ENCODE measurements at places on chromosomes 6 and 20. TPM values are rescaled to one million over a fixed set of nuclear protein-coding genes. Genes with fewer than 3 reads are reported as not detected.

TREM1 gene
- not detected for total RNA-seq

DNA sequence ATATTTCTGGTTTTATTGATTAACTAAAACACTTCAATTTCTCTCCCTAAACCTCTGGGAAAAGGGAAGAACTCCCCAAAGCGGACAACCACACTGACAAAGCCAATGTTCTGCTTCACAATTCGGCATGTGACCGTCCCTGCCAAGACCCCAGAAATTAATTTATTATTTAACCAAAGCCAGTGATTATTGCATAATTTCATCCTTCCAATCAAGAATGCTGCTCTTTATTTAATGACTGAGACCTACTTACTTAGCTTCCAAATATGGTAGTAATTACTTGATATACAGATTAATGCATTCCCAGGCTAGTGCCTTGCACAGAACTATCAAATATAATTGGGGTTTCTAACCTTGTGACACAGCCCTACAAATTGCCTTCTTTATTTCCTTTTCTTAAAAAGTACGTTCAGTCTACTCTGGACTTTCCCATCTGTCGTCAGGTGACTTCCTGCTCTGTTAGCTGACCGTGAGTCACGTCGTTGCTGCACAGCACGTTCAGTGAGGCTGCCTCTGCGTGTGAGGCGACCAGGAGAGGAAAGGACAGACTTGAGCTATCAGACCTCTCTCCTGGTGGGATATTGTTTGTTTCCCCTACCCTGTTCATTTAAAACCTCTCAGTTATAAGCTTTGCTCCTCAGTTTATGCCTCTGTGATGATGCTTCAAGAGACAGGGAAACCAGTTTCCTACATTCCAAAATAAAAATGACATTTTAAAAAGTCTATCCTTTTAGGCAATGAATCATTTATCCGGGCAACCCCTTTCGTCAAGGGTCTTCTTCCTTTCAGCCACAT lies 55.7 kb upstream of the TNFAIP3 start:
- peaks cover 38% of the 10 kb centered on the region for H3K4me1 ChIP-seq
- no peaks in the 10 kb centered on the region for H3K27me3 ChIP-seq
- H3K4me3 ChIP-seq = peak overlapping the region; percentile 16
- H3K27ac ChIP-seq = peak overlapping the region; percentile 74

DNA sequence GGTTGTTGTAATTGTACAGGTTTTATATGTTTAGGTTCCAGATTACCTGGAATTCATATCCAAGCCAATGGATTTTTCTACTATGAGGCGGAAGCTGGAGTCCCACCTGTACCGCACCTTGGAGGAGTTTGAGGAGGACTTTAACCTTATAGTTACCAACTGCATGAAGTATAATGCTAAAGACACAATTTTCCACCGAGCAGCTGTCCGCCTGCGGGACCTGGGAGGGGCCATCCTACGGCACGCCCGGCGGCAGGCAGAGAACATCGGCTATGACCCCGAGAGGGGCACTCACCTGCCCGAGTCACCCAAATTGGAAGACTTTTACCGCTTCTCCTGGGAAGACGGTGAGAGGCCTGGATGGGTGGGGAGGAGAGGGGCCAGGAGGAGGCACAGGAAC lies 13.6 kb downstream of the BRPF3 start:
- DNase-seq = no peak
- peaks cover 4% of the 10 kb centered on the region for H3K4me1 ChIP-seq
- peaks cover 5% of the 10 kb centered on the region for H3K27me3 ChIP-seq
- no peak overlapping the region for H3K4me3 ChIP-seq
- H3K36me3 ChIP-seq = peaks cover 64% of the 10 kb centered on the region
- H3K27ac ChIP-seq = no peak overlapping the region

DNA sequence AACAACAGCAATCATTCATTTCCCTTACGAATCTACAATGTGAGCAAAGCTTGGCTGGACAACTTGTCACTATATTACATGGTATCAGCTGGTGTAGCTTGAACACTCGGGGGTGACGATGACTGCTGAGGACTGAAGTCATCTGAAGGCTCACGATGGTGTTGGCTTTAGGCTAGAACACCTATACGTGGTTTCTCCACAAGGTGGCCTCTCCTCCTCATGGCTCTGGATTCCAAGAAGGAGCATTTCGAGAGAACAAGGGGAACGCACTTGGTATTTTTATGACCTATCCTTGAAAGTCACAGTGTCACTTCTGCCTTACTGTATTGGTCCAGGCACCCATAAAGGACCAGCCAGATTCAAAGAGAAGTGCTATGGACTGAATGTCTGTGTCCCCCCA lies 37.5 kb upstream of the ADGRF1 start:
- H3K27me3 ChIP-seq = no peaks in the 10 kb centered on the region
- no peak overlapping the region for H3K4me3 ChIP-seq
- no peak for DNase-seq
- no peaks in the 10 kb centered on the region for H3K36me3 ChIP-seq
- no peaks in the 10 kb centered on the region for H3K4me1 ChIP-seq

GRCh38 chr20:1292620-1293019 lies 26.5 kb downstream of the SNPH start:
- peaks cover 5% of the 10 kb centered on the region for H3K4me1 ChIP-seq
- no peak overlapping the region for H3K27ac ChIP-seq
- H3K27me3 ChIP-seq = no peaks in the 10 kb centered on the region
- H3K36me3 ChIP-seq = no peaks in the 10 kb centered on the region

GRCh38 chr6:41306187-41306854 lies 19.8 kb upstream of the TREM1 start:
- H3K27me3 ChIP-seq = peaks cover 53% of the 10 kb centered on the region
- H3K4me1 ChIP-seq = peaks cover 3% of the 10 kb centered on the region
- H3K27ac ChIP-seq = no peak overlapping the region

DNA sequence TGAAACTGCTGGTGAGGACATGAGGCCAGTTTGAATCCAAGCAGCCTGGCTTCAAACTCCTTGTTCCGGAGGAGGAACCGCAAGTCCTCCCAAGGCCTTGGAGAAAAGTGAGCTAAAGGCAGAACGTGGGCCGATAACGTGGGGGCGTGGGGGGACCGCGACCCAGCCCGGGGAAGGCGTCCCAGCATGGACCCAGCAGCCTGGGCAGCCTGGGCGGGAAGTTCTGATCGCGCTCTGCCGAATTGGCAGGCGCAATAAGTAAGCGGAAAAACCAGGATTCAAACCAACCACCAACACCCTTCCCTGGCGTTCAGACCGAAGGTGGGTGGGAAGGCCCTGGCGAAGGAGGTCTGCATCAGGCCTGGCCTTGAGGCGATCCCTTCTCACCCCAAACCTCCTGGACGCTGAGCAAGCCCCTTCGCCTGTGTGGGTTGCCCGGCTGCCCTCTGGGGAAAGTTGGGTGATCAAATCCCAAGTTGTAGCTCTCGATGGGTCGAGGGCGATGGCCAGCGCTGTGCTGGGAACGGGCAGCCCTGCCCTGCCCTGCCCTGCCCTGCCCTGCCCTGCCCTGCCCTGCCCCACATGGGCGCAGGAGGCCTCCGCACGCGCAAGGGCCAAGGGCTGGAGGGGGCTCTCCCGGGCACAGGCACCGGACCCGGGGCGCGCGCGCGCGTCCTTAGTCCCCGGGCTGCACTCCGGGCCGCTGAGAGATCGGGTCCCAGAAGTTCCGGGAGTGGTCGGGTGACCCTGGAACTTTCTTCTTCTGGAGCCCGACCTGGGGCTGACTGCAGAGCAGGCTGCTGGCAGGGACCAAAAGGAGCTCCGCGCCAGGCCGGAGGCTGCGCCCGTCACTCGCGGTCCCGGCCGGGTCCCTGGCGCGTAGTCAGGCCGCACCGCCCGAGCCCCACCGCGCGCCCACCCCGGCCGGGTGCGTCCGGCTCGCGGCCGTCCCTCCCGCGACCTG lies 637 bp upstream of the SLC22A3 start:
- no peaks in the 10 kb centered on the region for H3K36me3 ChIP-seq
- no peak overlapping the region for H3K27ac ChIP-seq
- peaks cover 52% of the 10 kb centered on the region for H3K27me3 ChIP-seq
- DNase-seq = no peak

- H3K36me3 ChIP-seq = no peaks in the 10 kb centered on the region
- H3K4me1 ChIP-seq = peaks cover 21% of the 10 kb centered on the region
- H3K4me3 ChIP-seq = no peak overlapping the region
Measured at GRCh38 chr6:30761791-30762429, 17.6 kb upstream of the IER3 start.

DNA sequence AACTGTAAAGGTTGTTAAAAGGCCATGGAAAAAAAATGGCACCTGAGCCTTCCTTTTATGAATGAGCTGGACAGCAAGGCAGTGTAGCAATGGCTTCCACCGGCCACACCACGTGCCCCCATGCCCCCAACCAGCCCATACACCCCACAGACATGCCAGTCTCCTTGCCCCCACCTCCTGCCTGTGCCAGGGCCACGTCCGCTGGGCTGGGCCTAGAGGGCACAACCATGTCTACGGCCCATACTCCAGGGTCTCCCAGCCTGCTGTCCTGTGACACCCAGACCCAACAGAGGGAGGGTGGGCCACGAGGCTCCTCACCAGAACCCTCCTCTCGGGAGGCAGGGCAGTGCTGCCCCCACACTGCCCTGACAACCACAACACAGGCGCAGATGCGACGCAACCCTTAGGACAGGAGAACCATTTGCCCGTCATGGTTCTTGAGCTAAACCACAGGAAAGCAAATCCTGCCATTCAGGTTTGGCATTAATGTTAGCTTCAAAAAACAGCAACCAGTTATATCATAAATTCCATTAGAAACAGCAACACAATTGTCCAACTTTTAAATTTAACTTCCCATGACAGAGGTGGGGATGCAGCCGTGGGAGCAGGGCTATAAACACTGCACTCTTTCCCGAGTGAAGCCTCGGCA lies 50.7 kb downstream of the TAF4 start:
- no peak overlapping the region for H3K27ac ChIP-seq
- H3K36me3 ChIP-seq = peaks cover 8% of the 10 kb centered on the region
- DNase-seq = no peak
- no peak overlapping the region for H3K4me3 ChIP-seq

KCNQ2 gene
- total RNA-seq = not detected

DNA sequence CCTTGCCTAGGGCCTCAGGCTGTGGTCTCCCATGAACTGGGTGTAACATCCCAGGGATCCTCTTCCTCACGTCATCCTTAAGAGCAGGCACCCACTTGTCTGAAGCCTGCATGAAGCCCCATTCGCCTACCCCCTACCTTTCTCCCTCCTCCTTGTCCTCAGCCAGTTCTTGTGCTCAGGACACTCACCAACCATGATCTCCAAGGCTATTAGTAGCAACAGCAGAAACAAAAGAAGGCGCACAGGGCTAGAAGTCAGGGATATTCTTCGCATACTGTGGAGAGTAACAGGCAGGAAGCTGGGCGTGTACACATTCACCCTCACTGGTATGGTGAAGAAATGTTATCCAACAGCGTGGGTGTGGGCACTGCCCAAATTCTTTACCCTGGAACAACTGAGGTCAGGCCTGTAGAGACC lies 7.3 kb downstream of the RAET1E start:
- H3K4me3 ChIP-seq = no peak overlapping the region
- peaks cover 39% of the 10 kb centered on the region for H3K4me1 ChIP-seq
- no peaks in the 10 kb centered on the region for H3K36me3 ChIP-seq
- no peak for DNase-seq
- H3K27ac ChIP-seq = no peak overlapping the region

DNA sequence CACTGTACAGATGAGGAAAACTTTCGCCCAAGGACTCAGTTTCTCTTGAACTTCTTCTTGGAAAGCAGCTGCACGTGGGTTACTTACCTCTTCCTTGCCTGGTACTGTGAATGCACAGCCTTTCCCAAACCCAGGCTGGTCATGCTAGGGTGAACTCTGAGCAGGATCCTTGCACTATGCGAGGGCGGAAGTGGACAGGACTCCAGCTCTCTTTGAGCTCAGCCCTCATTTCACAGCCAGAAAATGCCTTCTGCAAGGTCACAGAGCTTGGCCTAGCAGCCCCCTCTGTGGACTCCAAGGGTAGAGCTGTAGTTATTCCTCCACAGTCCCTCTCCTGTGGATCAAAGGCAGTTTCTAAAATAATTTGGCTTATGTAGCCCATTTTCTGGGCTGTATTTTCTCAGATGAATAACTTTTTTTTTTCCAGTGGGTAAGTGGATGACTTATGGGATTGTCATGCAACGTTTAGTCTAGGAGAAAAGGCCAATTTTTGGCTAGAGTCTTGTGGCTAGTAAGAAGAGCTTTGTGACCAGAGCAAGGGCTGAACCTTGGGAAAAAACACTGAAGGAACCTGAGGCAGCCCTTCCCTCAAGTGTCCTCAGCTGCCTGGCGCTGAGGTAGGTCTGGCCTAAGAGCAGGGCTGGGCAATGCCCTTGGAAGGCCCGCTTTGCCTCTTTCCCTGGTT lies 172.7 kb downstream of the SCP2D1 start:
- H3K27me3 ChIP-seq = no peaks in the 10 kb centered on the region
- H3K4me3 ChIP-seq = no peak overlapping the region
- no peaks in the 10 kb centered on the region for H3K36me3 ChIP-seq
- no peak overlapping the region for H3K27ac ChIP-seq

DNA sequence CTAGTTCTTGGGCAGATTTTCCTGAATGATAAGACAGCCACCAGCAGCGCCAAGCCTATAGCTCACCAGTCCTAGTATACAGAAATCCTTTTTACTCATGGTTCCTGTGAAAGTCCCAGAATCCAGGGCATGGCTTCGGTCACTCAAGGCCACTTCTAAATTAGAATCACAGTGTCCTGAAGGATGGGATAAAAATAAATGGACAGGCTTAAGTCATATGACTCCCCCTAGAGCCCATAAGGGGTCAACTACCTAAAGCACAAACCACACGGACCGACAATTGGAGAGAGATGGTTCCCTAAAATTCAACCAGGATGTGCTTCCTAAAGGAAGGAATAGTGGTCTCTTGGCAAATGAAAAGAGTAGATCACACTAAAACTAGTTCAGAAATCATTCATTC lies 404.1 kb upstream of the PLCB4 start:
- no peak overlapping the region for H3K4me3 ChIP-seq
- no peaks in the 10 kb centered on the region for H3K4me1 ChIP-seq
- no peak for DNase-seq
- H3K27ac ChIP-seq = no peak overlapping the region
- H3K27me3 ChIP-seq = no peaks in the 10 kb centered on the region

DNA sequence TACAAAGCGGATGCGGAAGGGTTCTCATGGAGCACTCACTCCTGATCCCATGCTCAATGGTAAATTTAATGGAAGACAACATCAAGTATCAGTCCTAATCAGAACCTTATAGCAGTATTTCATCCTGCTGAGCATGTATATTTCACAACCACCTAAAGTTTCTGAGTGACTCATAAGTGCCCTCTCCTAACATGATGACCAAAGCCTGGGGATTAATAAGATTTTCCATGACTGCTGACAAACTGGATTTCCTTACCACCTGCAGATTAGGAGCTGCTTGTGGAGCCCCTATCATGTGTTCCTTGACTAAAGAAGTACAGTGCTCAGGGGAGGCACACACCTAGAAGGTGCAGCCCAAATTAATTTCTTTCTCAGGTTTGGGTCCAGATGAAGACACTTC lies 112.8 kb downstream of the INSM1 start:
- H3K27ac ChIP-seq = no peak overlapping the region
- no peak overlapping the region for H3K4me3 ChIP-seq
- no peaks in the 10 kb centered on the region for H3K27me3 ChIP-seq
- no peak for DNase-seq
- H3K4me1 ChIP-seq = no peaks in the 10 kb centered on the region

GRCh38 chr6:111837641-111838500 lies 35.4 kb downstream of the FYN start:
- no peaks in the 10 kb centered on the region for H3K27me3 ChIP-seq
- peaks cover 48% of the 10 kb centered on the region for H3K36me3 ChIP-seq
- DNase-seq = peak; percentile 65
- peak overlapping the region; percentile 72 for H3K27ac ChIP-seq
